ENCODE measurements at places on chromosomes 7 and 10.

- DNase-seq: no peak
Measured at GRCh38 chr7:91405092-91405788, 141.0 kb downstream of the FZD1 start.

GRCh38 chr10:15200626-15201025, 32.1 kb upstream of the NMT2 start:
- DNase-seq: no peak

- no peak for DNase-seq
Measured at GRCh38 chr10:97481071-97481470, 17.2 kb downstream of the MMS19 start.

GRCh38 chr7:31382722-31383121, 42.2 kb upstream of the NEUROD6 start:
- DNase-seq: no peak

DNA sequence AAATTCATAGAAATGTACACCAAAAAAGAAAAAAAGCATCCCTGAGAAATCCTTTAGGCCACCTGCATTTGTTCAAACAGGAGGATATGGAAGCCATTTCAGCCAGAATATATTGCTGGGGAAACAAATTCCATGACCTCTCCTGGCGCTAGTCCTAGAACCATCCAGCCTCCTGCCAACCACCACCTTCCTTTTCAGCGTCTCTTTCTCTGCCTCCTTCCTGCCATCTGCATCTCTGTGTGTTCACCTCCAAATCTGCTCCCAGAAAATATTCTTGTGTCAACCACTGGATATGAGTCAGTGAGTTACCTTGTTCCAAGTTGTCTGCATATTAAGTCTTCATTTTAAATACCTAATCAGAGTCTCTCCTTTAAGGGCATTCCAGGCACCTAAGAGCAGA, 50.6 kb upstream of the NPY start:
- DNase-seq: no peak

- DNase-seq: no peak
Measured at GRCh38 chr7:106615808-106616707, 44.9 kb downstream of the CCDC71L start.

DNA sequence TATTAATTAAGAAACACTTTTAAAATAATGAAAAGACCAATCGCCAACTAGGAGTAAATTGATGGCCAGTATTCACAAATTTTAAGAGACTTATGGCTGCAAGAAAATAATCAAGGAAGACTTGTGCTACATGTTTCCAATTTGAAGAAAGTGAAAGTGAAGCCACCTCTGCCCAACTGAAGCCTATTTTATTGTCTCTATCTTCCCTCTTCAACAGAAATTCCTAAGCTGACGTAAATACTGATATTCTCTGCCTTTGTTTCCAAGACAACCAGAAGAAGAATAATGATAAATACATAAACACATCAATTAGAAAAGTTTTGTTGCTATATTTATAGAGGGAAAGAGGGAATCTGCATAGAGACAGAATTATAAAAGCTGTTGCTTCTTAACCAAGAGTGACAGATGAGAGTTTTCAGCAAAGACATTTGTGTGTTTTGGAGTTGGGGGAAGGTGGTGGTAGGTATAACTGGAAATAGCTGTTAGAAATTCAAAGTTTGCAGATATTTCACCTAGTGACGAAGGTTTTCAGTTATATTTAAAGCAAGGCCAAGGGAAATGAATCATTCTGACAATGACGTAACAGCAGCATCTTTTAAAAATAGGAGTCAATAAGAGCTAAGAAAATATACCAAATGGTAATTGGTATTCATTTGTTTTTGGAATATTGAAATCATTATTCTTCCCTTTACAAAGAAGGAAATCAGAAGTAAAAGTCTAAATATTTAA, 576.6 kb upstream of the SORCS1 start:
- DNase-seq: no peak

DNA sequence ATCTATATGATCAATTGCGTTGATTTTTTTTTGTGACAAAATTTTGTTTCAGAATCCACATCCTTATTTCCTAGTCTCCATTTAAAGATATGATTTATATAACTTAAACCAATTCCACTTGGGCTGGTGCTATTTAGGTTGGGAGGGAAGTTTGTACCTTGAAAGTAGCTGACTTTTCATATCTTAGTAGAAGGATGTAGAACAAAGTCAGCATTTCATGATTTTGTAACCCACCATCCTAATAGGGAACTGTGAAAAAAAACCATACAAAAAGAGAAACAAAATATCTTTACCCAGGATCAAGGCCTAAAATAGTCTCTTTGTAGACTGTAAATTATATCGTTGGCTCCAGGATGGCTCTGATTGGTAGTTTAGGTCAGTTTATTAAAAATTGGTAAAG, 8.3 kb downstream of the HECTD2 start:
- DNase-seq: no peak

- no peak for DNase-seq
Measured at GRCh38 chr10:90674461-90674860, 183.4 kb downstream of the HTR7 start.

- DNase-seq: no peak
Measured at GRCh38 chr7:13276977-13277376, 589.5 kb downstream of the ARL4A start.

- DNase-seq: no peak
Measured at GRCh38 chr7:44787041-44787440, 9.4 kb upstream of the PPIA start.

DNA sequence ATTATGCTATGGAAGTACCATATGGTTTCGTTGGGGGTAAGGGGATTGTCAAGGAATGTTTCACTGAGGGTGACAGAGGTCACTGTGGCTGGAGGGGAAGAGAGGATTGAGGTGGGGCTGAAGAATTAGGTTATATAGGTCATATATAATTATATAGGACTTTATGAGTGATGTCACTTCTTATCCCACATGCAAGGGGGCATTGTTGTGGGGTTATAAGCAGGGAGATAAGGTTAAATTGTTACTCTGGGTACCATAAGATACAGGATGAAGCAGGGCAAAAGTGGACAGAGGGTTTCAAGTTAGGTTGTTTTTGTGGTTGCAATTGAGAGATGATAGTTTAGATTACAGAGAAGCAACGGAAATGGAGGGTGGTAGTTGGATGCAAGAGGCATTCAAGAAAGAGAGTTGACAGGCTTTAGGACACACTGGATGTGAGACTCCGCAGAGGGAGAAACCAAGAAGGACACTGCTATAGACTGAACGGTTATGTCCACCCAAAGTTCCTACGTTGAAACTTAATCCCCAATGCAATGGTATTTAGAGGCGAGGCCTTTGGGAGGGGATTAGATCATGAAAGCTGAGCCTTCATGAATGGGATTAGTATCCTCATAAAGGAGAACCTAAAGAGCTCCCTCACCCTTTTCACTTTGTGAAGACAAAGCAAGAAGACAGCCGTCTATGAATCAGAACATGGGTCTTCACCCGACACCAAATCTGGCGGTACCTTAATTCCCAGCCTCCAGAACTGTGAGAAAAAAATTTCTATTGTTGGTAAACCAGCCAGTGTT, 7.0 kb upstream of the PRR15 start:
- DNase-seq: no peak

DNA sequence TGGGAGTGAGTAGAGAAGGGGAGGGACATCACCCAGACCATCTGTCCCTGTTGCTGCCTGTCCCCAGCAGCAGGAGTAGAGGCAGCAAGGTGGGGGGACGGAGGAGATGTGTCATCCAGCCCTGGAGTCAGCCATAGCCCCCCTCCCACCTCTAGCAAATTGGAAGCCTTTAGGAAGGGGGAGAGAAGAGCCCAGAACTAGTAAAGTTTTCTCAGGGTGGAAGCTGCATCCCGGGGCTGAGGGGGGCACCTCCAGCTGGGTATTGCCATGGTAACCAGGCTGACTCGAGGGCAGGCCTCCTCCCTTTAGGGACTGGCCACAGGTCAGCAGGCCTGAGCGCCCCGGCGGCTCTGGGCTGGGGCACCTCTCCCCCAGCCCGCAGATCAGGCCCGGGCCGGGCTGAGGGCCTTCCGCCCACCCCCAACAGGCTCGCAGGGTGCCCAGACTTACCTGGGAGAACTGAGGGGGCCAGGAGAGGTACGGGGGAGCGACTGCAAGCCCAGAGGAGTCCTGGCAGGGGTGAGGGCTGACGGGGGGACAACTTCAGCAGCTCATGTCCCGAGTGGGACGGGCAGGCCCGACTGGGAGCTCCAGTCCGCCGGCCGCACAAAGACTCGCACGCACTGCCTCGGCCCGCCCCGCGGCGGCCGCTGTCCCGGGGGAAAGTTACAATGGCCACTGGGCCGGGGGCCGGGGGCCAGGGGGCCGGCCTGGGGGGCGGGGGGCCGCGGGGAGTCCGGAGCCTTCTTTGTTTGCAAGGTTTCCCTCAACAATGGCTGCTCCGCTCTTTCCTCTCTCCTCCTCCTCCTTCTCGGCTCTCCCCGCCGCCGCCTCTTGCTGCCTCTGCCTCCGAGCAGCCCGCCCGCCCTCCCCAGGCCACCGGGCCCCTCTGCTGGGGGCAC, 6.0 kb downstream of the LDB1 start:
- DNase-seq: no peak

All from activated T-cell treated with anti-CD3 and anti-CD28 coated beads for 24 hours (primary cell).